ENCODE measurements at places on chromosomes 13 and 19.

DNA sequence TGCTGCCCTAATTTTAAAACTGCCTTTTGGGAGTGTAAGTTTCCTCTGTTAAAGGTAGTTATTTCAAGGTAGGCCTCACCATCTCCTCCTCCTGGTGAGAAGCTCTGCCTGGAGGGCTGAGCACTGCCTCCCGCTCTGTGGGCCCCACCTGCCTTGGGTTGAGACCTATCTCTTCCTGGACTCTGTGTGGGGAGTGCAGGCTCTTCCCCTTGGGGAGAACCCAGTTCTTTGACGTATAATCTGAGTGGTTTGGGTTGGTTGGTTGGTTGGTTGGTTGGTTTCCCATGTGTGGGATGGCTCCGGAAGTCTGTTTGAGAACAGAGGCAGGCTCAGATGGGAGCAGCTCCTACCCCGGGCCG, 39.1 kb downstream of the ACTN4 start:
- no peak for DNase-seq

DNA sequence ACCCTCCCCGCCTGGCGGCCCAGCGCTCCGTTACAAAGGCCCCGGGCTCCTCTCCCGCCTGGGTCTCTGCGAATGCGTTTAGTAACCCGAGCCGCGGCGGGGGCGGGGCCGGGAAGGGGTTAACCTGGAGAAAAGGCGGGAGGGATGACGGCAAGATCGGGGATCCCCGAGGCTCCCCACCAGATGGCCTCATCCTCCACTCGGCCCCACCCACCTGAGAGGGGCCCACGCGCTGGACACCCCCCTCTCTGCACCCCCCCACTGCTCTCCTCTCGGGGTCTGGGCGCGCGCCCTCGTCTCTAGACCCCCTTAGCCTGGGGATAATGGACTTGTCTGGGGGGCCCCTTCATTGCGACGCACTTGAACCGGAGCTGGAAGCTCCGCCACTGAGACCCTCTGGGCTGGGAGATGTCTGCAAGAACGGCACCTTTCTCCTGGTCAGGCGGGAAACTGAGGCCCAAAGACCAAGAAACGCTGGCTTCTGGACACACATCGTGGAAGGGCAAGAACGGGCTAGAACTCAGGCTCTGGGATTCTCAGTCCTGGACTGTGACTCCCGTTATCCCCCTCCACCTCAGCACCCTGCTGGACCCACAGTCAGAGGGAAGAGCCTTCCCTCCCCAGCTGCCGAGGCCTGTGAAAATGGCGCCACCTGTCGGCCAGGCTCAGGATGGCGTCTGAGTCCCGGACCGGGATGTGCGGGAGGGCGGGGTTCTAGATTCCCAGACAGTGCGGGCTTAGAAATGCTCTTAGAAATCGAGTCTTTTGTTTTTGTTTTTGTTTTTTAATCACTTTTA, 2.9 kb upstream of the LTBP4 start:
- DNase-seq: peak; percentile 96

GRCh38 chr13:45828256-45828968, 23.1 kb downstream of the SIAH3 start:
- no peak for DNase-seq

- DNase-seq: no peak
Measured at GRCh38 chr13:74641586-74641985, 507.4 kb upstream of the KLF12 start.

GRCh38 chr13:114000151-114001040, 26.5 kb upstream of the C13orf46 start:
- DNase-seq: no peak

DNA sequence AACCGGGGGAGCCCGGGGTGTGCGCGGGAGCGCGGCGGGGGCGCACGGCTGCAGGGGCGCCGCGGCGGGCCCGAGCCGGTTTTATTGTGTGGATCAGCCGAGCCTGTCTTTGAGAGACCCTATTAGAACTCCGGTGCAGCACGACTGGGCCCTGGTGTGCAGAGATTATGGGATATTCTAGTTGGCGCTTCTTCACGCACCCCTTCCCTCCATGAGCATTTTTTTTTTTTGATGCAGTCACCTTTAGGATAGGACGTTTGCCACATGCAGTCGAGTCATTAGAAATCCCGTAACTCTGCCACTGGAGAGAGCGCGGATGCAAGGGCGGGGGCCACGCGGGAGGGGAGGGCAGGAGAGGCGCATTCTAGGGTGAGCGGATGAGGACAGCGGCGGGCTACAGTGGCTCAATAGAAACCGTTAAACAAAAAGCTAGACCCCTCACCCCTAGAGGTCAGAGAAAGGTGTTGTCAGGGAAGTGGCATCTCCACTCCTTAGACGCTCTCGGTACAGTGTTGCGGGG, 3.7 kb downstream of the FGF9 start:
- DNase-seq: peak; percentile 45

- peak; percentile 65 for DNase-seq
Measured at GRCh38 chr19:862581-863314, 3.3 kb downstream of the CFD start.

DNA sequence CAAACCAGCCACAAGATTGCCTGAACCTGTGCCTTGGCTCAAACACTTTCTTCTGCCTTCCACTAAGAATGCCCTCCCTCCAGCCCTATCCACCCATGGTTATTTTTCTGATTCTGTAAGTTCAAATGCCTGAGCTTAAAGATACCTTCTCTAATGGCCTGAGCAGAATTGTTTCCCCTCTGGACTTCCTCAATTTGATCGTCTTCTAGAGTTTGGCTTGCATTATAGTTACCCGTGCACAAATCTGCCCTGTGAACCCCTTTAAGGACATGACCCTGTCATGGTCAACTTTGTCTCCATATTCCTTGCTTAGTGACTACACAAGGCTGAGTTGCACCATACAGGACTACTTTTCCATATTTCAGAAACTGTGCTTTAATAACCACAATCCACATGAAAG, 481.0 kb downstream of the FOXO1 start:
- DNase-seq: no peak

GRCh38 chr13:110942248-110942981, 27.5 kb upstream of the ANKRD10 start:
- no peak for DNase-seq

DNA sequence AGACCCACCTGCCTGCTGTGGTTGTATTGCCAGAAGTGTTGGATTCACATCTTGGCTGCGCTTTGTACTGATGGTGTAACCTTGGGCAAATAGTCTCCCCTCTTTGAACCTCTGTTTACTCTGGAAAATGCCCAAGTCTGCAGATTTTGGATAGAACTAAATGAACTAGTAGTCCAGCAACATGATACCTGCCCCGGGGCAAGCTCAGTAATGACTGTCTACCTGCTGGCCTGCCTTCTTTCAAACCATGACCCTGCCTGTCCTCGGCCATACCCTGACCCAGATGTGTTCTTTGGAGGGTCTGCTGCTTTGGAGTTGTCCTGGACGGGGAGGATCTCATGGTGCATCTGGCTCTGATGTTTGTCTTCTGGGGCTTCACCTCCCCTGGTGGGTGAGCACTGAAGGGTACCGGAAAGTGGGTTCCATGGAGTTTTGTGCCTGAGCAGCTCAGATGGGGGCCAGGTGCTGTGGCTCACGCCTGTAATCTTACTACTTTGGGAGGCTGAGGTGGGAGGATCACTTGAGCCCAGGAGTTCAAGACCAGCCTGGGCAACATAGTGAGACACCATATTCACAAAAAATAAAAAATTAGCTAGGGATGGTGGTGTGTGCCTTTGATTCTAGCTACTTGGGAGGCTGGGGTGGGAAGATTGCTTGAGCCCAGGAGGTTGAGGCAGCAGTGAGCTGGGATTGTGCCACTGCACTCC, 59.5 kb downstream of the TNFRSF19 start:
- DNase-seq: no peak

DNA sequence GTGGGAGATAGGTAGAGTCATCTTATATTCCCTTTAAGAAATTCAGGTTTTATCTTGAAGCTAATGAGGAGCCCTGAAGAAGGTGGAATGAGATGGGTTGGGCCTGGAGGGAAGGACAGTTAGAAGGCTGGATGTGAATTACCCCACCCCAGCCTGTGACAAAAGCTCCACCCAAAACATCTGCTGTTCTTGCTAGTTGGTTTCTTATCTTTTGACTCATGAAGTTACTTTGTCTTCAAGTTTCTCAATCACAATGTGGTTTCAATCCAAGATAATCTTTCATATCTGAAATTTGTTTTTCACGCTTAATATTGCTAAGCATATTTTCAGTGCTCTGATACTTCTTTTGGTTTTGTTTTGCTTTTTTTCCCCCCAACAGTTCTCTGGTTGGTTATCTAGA, 38.3 kb upstream of the HMGB1 start:
- DNase-seq: no peak

- no peak for DNase-seq
Measured at GRCh38 chr19:53903055-53903680, 5.9 kb upstream of the CACNG7 start.

DNA sequence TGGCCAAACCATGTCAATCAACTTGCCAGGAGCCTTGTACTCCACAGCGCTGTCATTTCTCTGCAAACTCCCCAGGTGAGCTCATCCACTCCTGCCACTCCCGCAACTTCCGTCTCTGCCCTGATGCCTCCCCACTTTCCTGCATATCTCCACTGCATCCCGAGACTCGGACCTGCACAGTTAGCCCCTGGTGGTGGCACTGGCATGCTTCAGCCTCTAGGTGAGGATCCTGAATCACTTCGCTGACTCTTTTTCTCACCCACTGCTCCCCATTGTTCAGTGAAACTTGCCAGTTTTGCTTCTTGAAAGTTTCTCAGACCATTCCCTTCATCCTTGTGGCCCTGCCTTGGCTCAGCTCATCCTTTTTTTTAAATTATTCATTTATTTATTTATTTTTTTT, 3.4 kb upstream of the CTU1 start:
- no peak for DNase-seq

- DNase-seq: no peak
Measured at GRCh38 chr13:25345576-25345975, 26.2 kb upstream of the ATP8A2 start.

DNA sequence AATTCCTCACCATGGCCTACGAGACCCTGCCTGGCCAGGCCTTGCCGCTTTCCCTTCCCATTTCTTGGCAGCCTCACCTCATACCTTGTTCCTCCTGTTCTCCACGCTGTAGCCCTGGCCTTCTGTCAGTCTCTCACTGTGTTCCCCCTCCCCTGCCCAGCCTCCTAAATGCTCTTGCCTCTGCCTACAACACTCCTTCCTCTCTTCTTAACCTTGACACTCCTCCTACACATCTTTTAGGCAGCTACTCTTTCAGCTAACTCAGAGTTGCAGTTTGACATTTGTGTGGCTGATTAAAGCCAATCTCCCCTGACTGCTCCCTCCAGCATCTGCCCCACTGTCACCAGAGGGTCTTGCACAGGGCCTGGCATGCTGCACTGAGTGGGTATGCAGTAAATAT, 150.8 kb downstream of the FLT1 start:
- no peak for DNase-seq

DNA sequence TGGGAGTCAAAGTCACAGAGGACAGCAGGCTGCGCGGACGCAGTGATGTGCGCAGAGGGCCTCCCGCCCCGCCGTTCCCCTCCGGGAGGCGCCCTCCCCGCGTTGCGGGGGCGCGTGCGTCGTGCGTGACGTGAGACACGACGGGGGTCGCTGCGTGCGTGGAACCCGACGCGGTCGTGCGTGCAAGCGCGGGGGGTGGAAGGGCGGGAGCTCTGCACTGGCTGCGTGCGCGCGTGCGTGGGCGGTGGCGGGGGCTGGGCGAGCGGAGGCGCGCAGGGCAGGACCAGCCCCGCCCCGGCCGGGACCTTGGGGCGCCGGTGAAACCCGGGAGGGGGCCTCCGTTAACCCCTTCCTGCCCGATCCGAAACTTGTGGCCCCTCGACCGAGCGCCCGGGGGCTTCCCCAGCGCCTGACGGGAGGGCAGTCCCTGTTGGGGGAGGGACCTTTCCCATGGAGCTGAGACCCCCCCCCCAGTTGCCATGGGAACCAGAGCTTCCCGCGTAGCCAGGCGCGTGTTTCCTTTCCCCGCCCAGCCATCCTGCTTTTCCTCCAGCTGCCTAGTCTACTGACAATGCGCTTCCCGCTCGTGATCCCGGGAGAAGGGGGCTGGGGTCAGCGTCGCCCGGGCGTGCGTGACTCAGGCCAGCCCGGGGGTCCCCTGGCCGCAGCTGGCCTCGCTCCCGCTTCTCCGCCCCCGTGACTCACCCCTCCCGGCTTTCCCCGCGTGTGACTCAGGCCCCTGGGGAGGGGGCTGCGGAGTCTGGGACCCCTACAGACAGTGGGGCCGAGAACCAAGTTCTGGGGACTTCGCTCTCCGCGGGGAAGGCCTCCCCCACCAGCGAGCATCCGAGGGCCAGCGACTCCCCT, 7.3 kb upstream of the HOOK2 start:
- DNase-seq: peak; percentile 91

GRCh38 chr19:5891938-5892771, 11.4 kb downstream of the NDUFA11 start:
- DNase-seq: peak; percentile 63

DNA sequence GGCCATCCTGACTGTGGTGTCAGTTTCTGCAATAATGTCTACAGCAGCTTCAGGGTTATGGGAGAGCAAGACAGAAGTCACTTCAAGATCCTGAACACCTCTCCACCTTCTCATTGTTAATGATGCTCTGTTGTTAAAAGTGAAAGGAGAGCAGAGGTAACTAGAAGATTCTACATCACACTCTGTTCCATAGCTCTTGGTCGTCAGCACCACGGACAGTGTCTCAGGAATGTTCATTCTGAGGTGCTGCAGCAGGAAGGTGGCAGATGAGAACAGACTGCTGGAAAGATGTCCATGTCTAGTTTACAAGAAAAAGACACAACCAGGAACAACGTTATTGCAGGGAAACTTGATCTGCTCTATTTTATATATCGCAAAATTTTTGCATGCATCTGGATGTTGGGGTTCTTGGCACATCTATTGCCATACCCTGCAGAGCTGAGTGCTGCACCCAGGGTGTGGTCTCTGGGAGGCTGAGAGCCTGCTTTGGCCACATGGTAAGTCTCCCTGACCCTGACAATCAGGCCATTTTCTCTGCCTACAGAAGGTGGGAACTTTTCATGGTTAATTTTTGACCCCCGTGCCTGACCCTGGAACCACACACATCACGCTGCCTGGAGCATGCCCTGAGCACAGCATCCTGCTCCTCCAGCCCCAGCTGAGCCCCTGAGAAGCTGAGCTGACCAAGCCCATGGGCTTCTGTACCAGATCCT, 12.7 kb downstream of the CEACAM21 start:
- DNase-seq: peak; percentile 32

DNA sequence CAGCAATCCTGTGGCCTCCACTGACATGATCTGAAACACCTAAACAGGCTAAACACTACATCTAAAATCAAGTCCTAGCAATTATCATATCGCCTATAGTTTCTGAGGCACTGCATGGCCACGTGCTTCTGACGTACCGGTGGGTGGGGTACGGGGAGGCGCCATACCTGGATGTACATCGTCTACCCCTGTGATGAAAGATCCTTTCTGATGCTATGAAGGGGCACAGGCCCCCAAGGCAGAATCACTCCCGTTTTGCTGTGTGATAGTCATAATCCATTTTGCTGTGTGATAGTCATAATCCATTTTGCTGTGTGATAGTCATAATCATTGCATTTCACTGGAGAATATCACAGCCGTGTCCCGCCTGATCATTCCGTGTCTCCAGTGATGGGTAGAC, 118.7 kb upstream of the SOX1 start:
- DNase-seq: no peak

DNA sequence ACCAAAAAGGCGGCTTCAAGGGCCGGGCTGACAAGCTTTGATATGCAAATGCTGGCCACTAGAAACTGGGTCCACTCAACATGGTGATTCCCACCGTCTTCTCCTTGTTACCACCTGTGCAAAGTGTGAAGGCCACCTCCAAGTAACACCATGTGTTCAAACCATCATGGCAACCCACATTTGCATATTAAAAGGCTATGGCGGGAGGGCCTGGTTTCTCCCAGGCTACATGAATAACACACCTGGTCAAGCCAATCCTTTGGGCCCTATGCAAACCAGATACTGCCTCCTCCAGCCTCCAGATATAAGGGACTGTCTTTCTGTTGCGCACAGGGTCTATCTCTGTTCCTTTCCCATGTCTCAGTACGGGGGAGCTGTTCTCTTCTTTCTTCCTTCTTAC, 36.6 kb upstream of the ZSCAN5A start:
- no peak for DNase-seq

Measured in right hindlimb (tissue), 1 donor.